ENCODE measurements at places on chromosomes 3 and 15.

DNA sequence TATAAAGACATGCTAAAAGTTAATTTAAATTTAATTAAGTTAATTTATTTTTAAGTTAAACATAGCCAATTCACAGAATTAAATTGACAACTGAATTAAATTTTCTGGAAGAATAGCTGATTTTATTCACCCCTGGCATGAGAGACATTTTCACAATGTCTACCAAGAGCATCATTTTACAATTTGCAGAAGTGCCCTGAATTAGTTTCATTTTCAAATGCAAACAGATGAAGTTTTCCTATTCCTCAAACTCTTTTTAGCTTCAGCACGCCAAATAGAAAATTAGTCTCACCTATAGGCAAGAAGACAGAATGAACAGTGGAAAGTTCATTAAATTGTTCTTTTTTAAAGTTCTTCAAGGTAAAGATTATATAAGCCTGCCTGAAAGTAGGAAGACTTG is 259.3 kb downstream of the ZBBX start:
- no peak for DNase-seq

DNA sequence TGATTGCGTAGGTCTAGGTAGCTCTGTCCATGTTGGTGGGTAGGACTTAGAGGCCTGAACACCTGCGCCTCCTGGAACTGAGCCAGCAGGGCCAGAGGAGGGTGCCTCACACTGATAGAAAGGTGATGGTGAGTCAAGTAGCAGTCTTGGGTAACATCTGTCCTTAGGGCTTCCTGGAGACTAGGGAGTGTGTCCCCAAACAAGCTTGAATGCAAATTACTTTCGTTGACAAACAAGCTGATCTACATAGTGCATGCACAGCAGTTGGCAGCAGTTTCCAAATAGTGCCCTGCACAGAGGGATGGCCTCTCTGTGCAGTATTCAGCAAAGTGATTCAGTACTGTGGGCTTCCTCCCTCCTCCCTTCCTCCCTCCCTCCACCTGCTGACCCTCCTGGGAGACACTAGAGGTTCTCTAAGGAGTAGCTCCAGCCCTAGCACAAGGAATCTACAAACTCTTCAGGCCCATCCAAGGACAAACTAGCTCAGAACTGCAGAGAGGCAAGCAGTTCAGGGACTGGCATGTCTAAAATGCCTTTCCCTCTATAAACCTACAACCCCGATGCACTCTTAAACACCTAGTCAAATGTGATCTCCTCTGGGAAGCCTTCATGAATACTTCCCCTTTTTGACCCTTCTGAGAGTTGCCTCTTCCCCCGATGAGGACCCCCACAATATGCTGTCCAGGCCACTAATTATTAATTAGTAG is 61.0 kb downstream of the TLE3 start:
- no peak for DNase-seq

DNA sequence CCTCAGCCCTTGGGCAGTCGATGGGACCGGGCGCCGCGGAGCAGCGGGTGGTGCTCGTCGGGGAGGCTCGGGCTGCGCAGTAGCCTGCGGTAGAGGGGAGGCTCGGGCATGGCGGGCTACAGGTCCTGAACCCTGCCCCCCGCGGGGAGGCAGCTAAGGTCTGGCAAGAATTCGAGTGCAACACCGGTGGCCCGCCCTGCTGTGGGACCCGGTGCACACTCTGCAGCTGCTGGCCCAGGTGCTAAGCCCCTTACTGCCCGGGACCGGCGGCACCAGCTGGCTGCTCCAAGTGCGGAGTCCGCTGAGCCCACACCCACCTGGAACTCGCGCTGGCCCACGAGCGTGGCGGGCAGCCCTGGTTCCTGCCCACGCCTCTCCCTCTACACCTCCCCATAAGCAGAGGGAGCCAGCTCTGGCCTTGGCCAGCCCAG is 377.7 kb upstream of the RBMS3 start:
- no peak for DNase-seq

DNA sequence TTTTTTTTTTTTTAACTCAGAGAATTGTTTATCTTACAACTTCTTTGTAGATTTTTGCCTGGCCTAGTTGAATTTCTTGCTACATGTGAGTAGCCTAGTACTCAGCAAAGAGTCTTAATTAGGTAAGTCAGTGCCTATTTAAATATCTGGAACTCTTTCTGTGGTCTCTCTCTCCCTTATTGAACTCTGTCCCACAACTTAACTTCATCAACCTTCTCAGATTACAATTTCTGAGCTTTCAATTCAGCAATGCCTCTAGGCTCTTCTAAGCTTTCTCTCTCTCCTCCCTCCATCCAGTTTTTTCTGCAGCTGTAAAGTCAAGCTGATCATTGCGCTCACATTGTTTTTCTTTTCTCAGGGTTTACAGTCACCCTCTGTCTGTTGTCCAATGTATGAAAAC is 517.6 kb upstream of the ROBO1 start:
- no peak for DNase-seq

GRCh38 chr3:101861212-101861788 is 12.0 kb downstream of the NFKBIZ start:
- DNase-seq: no peak

DNA sequence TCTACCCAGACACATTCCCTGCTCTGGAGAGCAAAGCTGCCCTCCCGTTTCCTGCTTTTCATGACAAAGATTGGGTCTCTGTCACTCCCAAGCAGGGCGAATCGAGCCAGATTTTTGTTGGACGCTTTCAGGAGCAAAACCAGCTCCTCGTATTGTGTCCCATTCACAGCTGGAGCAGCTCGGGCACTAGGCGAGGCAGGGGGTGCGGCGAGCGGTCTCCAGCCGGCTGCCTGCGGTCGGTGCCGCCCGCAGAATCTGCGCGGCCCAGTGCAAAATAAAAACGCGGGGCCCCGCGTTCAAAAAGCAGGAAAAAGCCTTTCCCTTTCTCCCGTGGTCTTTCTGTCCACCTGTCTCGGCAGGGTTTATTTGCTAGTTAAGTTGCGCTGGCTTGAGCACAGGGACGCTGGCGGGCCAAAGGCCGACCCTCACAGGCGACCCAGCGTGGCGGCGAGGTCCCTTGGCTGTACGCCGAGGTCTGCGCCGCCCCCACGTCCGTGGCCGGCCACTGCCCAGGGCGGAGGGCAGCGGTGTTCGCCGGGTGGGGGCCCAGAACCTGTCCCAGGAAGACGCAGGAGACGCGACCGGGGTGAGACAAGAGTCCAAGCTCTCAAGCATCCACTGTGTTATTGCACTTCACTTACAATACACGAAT is 71.2 kb downstream of the CYP19A1 start:
- DNase-seq: no peak

GRCh38 chr3:20422391-20422790 is 236.4 kb upstream of the SGO1 start:
- no peak for DNase-seq

GRCh38 chr3:142276781-142277180 is 51.4 kb upstream of the GK5 start:
- DNase-seq: no peak

DNA sequence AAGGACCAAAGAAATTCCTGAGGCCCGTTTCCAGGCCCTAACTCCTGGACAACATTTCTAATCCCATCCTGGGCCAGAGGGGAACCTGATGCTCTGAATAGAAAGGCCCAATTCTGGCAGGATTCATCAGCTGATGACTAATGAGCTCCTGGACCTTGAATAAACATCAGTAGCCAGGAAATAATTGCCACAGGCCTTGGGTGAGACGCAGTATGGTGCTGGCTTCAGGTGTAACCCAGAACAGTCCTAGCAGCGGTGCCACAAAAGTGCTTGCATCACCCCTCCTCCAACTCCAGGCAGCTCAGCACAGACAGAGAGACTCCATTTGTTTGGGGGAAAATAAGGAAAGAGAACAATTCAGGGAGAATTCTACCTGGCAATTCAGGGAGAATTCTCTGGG is 184.7 kb upstream of the POU1F1 start:
- no peak for DNase-seq

DNA sequence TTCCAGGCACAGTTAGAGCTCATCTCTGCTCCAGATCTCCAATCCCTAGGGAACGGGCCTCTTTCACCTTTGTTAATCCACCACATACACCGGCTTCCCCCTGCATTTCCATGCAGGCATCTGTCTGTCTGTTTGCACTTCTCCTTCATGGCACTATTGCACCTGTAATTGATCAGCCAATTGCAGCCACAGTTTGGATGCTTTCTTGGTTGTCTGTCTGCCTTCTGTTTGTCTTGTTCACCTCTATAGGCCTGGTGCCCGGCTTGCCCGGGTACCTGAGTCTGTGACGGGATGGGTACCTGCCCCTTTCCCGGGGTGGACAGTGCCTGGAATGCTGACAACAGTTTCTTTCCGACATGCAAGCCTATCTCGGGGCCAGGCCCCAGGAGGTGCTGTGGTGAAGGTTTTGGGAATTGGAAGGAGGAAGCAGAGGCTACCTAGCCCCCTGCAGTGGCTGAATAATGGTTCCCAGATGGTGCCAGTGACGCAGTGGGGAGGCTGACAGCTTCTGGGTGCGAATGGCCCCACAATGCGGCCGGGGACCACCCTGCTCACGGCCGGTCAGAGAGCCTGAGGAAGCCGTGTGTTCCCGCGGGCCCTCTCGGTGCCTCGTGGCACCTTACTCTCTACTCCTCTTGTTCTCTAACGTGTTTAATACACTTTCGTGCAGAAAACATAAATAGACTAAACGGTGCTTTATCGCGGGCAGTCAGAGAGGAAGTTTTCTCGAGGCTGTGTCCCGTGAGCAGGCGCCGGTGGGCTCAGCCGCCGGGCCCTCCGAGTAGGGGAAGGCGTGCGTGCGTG is 31.3 kb upstream of the RAB6B start:
- DNase-seq: no peak

GRCh38 chr3:15667484-15667883 is 65.9 kb downstream of the BTD start:
- peak; percentile 32 for DNase-seq

DNA sequence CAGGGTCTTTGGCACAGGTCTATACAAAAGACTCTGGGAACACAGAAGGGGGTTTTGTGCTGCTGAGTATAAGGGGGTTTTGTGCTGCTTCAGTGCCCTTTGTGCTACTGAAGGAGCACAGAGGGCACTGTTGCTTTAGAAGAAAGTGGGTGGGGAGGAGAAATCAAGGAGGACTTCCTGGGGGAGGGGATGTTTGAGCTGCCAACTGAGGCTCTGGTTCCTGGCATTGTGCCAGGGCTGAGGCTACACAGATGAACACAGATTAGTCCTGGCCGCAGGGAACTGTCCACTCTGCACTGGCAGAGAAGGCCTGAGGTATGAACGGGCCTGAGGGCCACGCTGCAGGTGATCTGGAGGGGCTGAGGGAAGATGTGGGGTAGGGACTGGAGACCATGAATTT is 32.2 kb upstream of the SEC13 start:
- DNase-seq: no peak

DNA sequence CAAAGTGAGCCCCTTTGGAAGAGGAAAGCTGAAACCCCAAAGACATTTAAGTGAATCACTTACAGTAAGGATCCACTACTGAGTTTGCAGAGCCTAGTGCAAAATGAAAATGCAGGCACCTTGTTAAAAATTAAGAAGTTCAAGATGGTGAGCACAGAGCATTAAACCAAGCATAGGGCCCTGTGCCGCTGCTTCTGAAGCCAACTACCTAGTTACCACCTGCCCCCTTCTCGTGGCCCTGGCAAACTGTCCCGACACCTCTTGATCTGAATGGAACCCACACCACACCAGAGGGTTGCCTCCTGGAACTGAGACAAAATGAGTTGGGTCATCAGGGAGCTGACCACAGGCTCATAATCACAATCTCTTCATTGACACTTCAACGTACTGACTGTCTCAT is 25.6 kb downstream of the LRRC2 start:
- no peak for DNase-seq

DNA sequence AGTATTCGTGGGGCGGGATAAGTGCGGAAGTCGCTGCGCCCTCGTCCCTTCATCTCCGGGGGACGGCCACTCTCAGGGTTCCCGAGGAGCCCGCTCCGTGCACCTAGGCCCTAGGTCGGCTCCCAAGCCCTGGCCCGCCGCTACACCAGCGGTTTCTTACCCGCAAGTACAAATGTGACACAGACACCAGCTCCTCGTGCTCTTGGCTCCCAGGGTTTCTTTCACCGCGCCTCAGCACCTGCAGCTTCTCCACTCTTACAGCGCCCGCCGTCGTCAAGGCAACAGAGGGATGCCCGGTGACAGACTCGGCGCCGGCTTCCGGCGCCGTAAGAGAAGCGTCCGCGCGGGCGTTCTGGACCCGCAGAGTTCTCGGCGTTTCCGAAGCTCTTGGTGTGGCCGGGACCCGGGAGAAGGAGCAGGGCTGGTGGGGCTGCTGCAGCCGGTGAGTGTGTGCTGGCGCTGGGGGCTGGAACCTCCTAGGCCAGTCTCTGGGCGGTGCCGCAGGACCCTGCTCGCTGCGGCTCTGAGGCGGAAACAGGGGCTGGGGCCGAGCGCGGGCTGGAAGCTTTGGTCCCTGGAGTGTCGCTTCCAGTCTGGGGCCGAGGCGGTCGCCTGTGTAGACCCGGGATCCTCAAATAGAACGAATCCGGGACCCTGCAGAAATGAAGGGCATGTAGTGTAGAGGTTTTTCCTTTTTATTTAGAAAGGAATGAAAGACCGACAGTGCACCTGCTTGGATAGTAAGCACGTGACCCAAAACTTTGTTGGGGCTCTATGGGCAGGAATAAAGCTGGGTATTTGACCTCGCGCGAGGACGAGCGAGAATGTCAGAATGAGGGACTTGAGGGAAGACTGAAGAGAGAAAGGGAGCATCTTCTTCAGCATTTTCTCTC is 155.4 kb upstream of the GOLGA6L4 start:
- DNase-seq: no peak

- DNase-seq: no peak
Observed at GRCh38 chr15:63236272-63236671, 41.1 kb upstream of the APH1B start.

GRCh38 chr15:67474405-67475110 is 46.4 kb upstream of the C15orf61 start:
- DNase-seq: no peak

DNA sequence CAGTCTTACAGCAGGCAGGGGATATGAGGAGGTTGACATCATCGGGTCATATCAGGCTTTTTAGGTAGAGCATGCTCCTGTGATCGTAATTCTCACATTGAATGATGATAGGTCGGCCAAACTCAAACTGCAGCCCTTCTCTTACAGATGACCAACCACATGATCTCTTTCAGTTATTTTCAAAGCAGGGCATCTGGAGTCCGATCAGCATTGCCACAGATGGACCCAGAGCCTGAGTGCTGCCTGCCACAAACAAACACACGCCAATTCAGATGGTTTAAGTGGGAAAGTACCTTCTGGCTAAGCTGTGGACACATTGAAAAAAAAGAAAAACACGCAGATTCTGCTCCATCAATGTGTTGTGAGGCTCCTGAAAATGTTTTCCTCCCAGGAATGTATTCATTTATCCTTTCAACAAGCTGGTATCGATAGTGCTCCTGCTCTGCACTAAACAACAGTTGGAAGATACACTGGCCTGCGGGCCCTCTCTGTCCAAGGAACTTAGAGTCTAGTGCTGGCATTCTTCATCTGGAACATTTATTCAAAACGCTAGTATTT is 31.2 kb downstream of the ARPP21 start:
- no peak for DNase-seq

GRCh38 chr15:45451265-45451664 is 71.3 kb downstream of the SLC30A4 start:
- no peak for DNase-seq

DNA sequence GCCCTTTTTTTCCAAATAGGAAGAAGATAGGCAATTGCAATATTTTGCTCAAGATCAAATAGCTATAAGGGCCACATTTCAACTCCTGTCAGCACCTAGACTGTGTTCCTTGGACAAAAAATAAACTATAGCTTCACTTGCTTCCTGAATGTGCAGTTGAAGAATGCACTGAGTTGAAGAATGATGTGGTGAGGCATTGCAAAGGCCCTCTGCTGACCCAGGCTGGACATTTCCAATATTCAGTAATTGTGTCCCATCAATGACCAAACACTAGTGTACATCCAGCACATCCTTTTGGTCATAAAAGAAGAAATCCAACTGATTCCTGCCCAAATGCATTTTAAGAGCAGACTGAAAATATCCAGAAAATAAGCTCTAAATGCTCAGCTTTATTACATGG is 424.8 kb upstream of the TGFBR2 start:
- DNase-seq: no peak

All from effector memory CD4-positive, alpha-beta T cell (primary cell).